ENCODE measurements at places on chromosomes 3 and 15. TPM values are rescaled to one million over a fixed set of nuclear protein-coding genes. Genes with fewer than 3 reads are reported as not detected.

DNA sequence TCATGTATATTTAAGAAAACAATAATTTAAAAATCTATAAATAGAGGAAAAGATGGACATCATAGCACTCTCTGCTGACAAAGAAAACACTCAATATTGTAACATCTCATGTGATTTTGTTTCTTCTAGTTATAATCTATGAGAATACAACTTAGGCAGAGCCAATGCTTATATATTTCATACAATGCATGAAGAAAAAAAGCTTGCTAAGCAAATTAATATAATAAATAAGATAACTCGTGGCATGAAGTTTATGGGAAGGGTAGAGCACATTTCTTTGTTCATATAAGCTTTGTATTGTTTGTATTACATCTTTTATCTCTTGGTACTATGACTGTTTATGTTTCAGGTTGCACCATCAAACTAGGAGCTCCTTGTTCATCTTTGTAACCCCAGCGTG is 7.6 kb upstream of the ANXA2 start:
- DNase-seq = no peak

DNA sequence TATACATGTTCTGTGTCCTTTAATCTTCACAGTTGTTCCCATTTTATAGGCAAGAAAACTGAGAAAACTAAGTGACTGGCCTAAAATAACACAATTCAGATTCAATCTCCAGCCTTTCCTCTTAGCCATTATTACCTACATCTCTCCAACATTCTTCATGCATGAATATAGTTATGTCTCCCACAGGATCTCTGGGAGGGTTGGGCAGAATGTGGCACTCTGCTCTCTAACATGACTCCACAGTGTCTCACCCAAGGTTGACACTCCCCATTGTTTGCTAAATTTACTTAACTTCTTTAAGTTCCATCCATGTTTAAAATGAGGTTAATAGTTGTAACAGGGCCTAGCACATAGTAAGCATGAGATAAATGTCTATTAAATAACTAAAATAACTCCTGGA is 276.3 kb downstream of the ERC2 start:
- DNase-seq = no peak

DNA sequence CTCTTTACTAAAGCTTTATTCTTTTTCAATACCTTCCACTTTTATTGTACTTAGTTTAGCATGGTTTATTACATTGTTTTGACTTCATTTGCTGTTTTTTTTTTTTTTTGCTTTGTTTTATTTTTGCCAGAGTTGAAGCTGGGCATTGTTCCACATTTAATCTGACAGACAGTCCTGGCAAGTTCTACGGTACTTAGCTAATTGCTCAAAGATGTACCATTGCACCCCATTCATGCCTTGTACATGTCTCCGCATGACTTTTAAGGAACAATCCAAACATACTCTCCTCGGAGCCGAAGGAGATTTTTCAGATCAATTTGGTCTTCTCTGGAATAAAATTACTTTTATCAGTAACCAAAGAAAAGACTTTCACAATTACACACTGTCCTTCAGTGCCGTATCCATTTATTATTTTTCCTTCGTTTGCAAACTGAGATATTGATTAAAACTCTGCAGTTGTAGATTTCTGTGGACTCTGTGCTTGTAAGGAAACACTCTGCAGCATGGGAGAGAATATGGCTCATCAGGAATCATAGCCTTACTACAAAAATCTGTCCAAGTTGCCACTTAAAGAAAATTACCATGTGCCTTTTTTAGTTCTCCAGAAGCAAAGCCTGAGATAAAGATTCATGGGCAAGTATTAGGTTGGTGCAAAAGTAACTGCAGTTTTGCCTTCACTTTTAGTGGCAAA is 952.0 kb downstream of the AGBL1 start:
- DNase-seq = no peak

DNA sequence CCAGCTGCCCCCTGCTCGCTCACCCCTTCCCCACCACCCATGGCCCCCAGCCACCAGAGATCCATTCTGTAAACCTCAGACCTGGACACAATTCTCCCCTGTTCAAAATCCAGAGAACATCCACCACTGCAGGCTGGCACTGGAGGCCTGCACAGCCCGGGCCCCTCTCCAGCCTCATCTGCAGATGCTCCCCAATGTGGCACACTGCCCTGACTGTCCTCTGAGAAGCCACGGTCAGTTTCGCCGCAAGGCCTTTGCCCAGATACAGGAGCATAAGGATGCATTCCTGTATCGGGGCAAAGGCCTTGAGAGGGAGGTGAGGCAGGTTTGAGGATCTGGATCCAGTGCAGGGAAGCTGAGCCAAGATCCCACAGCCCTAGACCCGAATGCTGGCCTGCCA is 175.4 kb upstream of the LINGO1 start:
- no peak for DNase-seq

- no peak for DNase-seq
These were observed 75.6 kb downstream of the FBXL22 start for GRCh38 chr15:63672775-63673174.

GRCh38 chr3:159538507-159538906 is 450.1 kb upstream of the IL12A start:
- no peak for DNase-seq

- DNase-seq = no peak
These were observed 566.7 kb upstream of the ZNF717 start for GRCh38 chr3:76352051-76352450.

- no peak for DNase-seq
These were observed 73.9 kb downstream of the ARNT2 start for GRCh38 chr15:80478075-80478474.

DNA sequence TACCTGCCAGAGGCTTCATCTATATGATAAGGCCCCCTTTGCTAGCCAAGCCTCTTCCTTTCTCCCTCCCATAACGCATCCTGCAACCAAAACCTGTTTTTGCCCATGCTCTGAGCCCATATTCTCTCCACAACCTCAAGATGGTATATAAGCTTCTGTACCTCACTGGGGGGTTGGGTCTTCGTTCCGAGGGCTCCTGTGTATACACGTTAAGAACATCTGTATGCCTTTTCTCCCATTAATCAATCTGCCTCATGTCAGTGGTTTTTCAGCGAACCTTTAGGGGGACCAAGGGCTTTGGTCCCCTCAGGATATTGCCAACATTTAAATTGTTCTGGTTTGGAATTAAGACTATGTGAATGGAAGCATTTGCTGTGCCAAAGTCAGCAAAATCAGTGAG is 168.0 kb downstream of the PEX5L start:
- no peak for DNase-seq

DNA sequence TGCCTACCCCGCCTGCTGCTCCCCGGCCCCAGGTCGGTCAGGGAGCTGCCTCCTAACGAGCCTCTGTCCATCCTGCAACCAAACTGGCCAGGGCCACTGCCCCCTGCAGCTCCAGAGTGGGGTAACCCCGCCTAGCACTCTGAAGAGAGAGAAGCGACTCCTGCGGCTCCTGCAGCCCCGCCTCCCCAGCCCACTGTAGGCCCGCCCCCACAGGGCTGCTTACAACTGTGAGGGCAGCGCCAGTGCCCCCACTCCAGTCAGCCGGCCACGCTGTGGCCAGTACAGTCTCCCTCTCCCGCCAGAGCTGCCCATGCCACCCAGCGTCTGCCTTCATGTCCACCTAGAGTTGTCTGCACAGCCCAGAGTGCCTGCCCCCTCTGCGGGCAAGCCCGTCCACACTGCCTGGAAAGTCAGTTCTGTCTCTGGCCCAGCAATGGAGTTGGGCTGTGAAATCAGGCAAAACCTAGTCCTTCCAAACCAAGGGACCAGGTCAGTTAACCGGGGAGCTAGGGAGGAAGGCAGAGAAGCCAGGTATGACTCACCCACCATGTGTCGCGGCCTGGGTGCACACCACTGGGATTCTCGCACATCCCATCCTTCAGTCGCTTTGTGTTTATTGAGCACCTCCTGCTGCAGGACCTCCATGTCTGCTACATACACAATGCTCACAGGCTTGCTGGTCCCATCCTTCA is 2.4 kb downstream of the UCN2 start:
- DNase-seq = peak; percentile 86

DNA sequence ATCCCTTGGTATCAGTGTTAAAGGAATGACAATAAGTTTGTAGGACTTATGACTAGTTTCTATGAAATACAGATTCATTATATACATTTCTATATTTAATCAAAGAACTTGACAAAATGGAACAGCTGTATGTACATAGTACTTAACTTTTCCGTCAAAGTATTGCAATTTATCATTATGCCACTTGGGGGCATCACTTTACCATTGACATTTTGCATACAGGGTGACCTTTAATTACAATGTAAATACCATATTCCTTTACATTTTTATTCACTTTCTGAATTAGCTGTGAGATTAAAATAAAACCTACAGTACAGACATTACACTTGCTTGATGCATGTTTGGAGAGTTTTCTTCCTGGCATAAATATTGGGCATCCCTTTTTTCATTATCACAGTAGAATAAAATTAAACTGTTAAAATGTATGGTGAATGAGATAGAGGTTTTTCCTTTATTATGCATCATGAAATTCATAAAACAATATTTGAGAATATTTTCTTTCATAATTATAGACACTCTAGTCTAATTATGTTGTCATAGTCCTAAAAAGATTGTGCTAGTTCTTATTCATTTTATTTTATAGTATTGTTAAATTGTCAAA is 6.9 kb downstream of the NEK11 start:
- DNase-seq = no peak

GRCh38 chr3:58143417-58144055 is 67.2 kb downstream of the DNASE1L3 start:
- DNase-seq = no peak

- no peak for DNase-seq
These were observed 559 bp downstream of the SENP5 start for GRCh38 chr3:196868297-196868661.

- no peak for DNase-seq
These were observed 176.7 kb upstream of the CADPS start for GRCh38 chr3:63051920-63052319.

GRCh38 chr3:25419251-25419650 is 8.8 kb upstream of the RARB start:
- no peak for DNase-seq

DNA sequence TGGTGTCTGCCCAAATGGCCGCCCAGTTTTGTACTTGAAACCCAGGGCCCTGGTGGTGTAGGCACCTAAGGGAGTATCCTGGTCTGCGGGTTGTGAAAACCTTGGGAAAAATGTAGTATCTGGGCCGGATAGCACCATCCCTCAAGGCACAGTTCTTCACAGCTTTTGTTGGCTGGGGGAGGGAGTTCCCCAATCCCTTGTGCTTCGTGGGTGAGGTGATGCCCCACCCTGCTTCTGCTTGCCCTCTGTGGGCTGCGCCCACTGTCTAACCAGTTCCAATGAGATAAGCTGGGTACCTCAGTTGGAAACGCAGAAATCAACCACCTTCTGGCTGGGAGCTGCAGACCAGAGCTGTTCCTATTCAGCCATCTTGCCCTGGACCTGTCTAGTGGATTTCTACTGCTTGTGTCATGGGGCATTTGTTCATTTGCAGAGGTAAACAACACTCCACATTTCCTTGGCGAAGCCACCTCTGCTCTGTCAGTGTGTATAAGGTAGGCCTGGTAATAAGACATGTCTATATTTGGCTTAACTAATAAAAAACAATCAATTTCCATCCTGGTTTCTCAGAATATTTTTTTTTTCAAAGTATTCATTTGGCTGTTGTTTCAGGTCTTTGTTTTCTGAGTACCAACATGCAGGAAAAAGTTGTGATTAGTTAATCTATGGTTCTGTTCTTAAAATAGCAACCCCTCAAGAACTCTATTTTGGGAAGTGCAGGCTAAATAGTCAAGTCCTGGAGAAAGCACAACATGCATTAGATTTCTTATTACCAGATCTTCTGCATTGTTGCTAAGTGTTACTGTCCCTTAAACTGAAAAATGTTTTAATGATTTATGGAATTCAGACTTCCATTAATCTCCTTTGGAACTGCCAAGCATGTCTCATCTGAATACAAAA is 304.3 kb downstream of the ZIC1 start:
- no peak for DNase-seq

DNA sequence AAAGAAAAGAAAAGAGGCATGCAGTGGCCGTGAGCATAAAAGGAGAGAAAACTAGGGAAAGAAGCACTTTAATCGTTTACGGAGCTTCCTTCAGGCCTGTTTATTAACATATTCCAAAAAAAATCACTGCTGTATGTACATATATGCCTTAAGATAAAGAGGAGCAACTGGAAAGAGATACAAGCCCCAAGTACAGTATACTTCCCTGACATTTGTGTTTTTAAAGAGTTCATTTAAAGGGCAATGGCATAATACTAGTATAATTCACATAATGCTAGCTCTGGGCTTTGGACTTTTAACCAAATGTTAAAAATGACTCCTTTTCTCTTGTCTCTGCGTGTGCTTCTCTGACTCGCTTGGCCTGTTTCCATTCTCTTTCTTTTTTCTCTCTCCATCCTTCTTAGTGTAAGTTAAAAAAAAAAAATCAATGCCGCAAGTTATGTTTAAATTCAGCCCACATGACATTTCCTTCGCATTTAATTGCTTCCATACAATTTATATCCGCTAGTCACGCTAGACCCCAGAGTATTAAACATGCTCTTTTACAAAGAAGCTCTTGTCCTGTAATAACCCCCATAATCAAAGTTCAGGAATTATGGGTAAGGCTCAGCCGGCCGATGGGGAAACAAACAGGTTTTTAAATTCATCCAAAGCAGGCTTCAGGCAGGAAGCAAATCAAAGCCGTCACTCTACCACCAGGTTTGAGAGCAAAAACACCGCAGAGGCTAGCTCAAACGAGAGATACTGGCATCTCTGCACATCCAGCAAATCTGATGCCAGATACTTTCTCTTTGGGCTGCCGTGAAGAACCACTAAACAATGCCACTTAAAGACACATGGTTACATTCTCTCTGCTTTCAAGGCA is 19.4 kb downstream of the WWTR1 start:
- no peak for DNase-seq

GRCh38 chr15:84669726-84670125 is 11.7 kb upstream of the NMB start:
- no peak for DNase-seq

DNA sequence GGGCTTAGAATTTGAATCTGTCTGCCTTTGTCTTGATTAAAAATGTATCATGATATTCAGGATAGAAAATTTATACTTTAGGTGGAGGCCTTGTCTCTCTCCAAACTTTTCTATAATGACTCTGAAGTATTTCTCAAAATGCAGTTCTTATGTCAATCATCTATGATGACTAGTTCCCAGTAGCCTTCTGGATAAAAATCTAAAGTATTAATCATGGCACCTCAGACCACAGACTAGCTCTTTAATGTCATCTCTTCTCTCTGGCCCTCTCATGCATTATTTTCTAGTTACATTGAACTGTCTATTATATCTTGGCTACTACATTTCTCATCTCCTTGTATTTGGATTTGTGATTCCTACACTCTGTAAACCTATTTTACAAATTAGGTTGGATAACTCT is 96.9 kb downstream of the ZPLD1 start:
- no peak for DNase-seq

GRCh38 chr15:80929689-80930088 is 59.9 kb downstream of the MESD start:
- DNase-seq = no peak

ZMYND10 gene
- total RNA-seq = 0.54 TPM

SEMA3F gene
- 39.6 TPM for total RNA-seq

CELF6 gene
- total RNA-seq = 0.19 TPM

PLSCR2 gene
- total RNA-seq = not detected

TTLL13 gene
- total RNA-seq = not detected

MASP1 gene
- 3.2 TPM for total RNA-seq

CCRL2 gene
- total RNA-seq = not detected

OIP5 gene
- total RNA-seq = 36.7 TPM

NRROS gene
- total RNA-seq = 5.3 TPM

POLQ gene
- total RNA-seq = 15.3 TPM

PDZRN3 gene
- total RNA-seq = 20.5 TPM

All from H1 (cell line).